ENCODE measurements at places on chromosomes 16 and 17.

DNA sequence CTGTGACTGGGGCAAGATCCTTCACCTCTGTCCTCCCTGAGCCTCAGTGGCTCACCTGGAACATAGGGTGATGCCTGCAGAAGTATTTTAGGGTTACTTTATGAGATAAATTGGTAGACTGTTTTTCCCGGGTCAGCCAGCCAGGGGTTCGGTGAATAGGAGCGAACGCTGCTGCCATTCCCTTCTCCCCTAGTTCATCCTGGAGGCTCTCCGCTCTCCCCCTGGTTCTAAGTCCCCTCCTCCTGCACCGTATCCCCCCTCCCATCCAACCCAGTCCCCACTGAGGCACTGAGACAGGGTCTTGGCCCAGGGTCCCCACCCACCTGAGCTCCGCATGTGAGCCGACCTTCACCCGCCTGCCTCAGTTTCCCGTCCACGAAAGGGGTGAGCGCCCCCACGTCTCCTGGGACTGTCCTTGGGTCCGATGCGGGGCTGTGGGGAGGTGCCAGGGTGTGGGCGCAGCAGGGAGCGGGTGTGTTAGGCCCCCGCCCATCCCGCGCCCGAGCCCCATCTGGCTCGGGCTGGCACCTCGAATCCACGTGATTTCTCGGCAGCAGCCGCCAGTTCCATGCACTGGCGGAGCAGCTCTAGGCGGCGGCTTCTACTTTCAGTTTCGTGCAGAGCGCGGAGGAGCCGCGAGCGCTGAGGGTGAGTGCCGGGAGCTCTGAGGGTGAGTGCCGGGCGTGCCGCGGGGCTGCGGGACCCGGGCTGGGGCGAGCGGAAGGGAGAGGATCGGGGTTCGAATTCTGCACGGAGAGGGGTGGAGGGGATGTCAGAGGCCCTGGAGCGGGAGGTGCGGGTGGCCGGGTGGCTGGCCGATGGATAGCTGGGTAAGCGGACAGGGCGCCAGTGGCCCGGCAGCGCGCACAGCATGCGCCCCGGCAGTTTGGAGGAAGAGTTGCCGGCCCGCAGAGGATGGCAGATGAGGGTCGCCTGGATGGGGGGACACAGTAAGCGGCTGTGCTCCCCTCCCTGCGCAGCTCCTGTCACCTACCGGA lies at the start of gene NLRC5:
Gene NLRC5, plus strand, starts transcription at position 610 of the 998 bp plus-strand sequence. CDS start 31,156 bp downstream, outside the sequence.
- DNase-seq: peak; percentile 91

- no peak for DNase-seq
Measured at GRCh38 chr17:59406808-59407381, 75.4 kb downstream of the YPEL2 start.

GRCh38 chr17:42122371-42123303 lies at the start of gene HSPB9:
Gene HSPB9, plus strand, starts transcription at chr17:42122804. Its CDS starts 47 bp downstream, at chr17:42122851.
- peak; percentile 86 for DNase-seq

GRCh38 chr17:13351046-13351445 lies 250.7 kb downstream of the HS3ST3A1 start:
- no peak for DNase-seq

- no peak for DNase-seq
Measured at GRCh38 chr16:22948058-22948602, 134.2 kb downstream of the HS3ST2 start.

- DNase-seq: no peak
Measured at GRCh38 chr17:54435966-54436365, 464.7 kb upstream of the TOM1L1 start.

Data from sigmoid colon (tissue), 7 donors.